MV-4-11 (cell line): ENCODE measurements at places on chromosomes 16 and 17.

- no peak for DNase-seq
These were observed 7.5 kb downstream of the CD300LG start for GRCh38 chr17:43854498-43854897.

- no peak for DNase-seq
These were observed 2.3 kb downstream of the NXPH3 start for GRCh38 chr17:49577963-49578362.

DNA sequence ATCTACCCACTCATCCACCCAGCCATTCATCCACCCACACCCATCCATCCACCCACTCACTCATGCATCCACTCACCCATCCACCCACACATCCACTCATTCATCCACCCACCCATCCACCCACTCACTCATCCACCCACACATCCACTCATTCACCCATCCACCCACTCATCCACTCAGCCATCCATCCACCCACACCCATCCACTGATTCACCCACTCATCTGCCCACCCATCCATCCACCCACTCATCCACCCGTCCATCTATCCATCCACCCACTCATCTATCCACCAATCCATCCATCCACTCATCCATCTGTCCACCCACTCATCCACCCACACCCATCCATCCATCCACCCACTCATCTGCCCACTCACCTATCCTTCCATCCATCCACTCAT is 17.3 kb downstream of the NATD1 start:
- no peak for DNase-seq

- DNase-seq = no peak
These were observed 86.9 kb upstream of the ZNF469 start for GRCh38 chr16:88295671-88296436.

DNA sequence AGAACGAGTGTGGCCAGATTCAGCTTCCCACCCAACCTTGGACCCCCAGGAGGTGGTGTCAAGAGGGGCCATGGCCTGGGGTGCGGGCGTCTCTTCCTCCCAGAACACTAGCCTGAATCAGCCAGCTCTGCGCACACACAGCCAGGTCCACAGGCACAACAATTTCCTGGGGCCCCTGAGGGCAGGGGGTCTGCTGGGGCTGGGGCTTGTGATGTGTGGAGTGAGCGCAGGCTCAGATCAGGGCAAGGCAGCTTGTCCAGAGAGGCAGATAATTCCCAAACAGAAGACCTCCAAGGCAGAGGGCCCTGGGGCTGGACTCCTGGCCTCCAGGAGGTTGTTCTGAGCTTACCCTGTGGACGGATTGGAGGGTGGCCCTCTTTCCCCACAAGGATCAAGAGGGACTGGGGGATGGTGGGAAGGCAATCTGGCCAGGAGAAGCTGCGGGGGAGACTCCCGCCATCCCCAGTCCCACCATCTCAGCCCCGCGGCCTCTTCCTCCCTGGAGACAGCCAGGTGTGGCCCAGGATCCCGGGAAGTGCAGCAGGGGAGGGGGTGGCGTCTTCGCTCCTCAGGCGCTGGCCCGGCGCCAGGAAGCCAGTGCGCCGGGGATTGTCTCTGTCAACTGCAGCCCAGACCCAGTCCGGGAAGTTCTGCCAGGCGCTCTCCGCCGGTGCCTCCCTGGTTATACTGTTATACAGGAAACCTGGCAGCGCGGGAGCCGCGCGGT is 52.0 kb upstream of the AMZ2 start:
- no peak for DNase-seq

GRCh38 chr16:68397710-68398201 is 50.6 kb downstream of the SMPD3 start:
- no peak for DNase-seq

DNA sequence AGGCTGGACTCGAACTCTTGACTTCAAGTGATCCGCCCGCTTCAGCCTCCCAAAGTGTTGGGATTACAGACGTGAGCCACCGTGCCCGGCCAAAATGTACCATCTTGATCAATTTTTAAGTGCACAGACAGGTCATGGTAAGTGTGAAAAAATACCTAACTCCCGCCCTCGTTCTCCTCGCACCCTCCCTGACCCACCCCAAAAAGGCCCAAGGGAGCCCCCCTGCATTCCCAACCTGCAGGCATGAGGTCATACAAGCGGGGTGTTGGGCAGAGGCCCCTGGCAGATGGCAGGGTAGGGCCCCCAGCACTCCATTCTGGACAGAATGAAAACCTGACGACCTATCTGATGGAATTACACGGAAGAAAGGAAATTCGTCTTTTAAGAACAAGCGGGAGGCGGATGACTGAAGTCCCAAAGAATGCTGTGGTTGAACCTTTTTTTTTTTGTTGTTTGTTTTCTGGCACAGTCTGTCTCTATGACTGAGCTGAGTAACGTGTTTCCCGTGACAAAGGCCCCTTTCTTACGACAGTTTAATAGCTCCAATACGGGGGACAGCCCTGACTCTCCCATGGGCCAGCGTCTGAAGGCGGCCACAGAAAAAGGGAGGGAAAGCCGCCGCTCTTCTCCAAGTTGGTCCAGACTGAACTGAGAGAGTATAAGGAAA is 376.4 kb downstream of the SLC39A11 start:
- no peak for DNase-seq

GRCh38 chr17:19706791-19707727 is 9.3 kb downstream of the SLC47A2 start:
- no peak for DNase-seq

DNA sequence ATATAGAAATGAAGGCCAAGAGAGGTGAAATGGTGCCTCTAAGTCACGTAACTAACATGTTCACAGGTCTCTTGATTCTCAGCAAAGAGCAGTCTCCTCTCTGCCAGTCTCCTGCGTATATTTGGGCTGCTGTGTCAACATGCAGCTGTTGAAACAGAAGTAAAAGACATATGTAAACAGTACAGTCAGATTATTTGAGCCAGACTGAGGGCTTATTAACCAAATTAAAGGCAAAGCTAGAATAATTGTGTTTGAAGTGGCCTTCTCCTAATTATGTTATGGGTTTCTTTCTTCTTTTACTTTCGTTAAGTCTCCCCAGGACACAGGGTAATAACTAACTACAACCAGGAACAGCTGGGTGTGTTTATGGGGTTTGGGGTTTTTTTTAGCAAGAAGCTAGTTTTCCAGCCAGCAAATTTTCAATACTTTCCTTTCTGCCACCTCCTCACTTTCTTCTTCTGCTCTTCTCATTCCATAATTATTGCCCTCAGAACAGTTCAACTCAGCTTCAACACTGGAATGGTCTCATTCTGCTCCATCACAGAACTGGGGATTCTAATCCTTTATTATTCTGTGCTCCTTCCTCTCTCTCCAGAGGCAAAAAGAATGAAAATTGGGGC is 18.4 kb downstream of the G6PC1 start:
- no peak for DNase-seq

DNA sequence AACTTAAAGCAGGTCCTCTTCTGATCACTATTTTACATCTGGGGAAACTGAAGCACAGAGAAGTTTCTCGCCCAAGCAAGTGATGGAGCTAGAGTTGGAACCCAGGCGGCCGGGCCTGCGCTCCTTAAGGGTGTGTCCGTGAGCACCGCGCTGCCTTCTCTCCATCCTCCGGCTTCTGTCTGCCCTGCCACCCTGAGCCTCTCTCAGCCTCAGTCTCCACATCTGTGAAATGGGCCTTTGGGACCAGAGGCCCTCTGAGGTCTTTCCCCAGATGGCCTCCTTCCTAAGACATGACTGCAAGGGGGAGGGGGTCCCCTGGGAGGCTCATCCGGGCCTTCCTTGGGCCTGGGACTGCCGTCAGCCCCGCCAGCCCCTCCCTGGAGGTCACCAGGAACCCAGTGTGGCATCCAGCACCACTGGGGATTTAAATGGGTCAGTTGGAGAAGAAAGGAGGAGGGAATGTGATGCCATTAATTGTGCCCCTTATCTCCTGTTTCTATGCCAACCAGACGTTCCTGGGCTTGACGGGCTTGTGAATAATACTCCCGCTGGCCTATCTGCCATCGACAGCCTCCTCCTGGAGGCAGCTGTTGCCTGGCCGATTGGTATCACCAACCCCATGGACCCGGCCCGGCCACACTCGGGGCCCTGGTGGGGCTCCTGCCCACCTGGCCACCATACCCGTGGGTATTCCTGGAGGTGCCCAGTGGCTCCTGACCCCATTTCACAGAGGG is 5.1 kb downstream of the ZFPM1 start:
- DNase-seq = no peak

DNA sequence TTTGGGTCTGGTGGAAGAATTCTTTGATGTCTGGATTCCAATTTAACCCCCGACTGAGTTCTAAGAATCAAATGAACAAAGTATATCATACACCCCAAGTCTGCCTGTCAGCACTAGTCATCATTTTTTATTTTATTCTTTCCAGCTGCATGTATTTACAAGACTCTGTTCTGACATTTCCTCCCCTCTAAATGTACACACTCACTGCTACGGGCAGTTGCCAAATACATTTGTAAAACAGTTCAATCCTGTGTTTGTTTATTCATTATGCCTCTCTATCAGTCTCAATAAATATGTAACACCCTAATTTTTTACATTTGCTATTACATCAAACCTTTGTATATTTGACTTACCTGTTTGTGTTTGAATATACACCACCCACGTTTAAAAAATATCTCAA is 422.3 kb upstream of the PSMD7 start:
- no peak for DNase-seq

DNA sequence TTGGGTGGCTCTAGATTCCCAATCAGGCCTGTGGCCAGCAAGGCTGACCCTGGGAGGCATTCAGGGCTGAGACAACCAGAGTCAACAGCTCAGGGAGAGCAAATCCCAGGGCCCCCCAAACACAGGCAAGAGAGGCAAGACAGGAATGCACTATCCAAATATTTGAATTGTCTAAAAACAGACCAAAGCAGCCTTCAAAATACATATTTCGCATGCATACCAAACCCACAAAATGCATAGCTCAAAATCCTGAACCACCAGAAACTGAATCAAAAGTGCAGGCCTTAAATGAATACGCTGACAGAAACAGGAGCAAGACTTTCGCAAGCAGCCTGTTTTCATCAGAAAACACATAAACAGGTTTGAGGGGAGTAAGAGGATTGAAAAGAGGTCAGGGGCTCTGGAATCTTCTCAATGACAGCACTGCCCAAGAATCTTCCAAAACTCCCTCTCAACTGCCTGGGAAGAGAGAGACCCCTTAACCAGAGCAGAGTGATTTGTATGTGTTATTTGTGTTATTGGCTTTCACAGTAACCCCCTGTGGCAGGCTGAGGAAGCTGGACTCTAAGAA is 213.6 kb upstream of the CDH5 start:
- DNase-seq = no peak

GRCh38 chr16:69917311-69917710 is 33.8 kb upstream of the CLEC18A start:
- no peak for DNase-seq

DNA sequence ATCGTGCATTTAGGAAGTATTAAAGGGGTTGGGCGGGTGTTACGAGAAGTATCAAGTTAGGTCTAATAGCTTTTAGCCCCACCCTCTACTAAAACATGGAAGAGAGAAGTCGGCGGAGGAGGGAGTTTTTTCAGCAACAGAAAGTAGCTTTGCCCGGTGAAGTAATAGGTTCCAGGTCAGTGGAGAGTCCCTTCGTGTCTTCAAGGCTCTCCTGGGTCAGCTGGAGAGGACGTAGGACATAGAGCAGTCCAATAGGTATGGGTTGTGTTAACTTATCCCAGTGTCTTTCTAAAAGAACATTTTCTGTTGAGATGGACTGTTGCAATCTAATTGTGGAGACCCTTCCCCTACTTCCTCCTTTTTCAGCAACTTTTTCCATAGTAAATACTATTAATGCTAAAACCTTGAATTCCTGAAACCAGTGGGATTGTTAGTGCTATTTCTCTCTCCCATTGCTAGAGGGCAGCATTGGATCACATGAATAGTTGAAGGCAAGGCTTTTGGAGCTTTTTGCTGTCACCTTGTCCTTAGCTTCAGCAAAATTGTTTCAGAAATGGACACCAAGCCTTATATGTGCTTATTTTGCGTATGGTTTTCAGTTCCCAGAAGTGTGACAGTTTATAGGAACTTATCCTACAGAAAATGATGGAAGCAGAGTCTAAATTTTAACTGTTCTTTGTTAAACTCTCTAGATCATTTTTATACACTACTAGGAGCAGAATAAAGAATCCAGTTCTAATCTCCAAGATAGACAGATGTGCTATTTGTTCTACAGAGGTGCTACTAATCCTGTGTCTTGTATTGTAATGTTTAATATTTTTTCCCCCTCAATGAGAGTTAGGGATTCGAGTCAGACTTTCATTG is 38.4 kb downstream of the UTP18 start:
- DNase-seq = peak; percentile 47

GRCh38 chr16:17951378-17951777 is 385.2 kb downstream of the NPIPA8 start:
- DNase-seq = no peak

GRCh38 chr16:27960619-27961295 is 102.8 kb downstream of the GSG1L start:
- no peak for DNase-seq

DNA sequence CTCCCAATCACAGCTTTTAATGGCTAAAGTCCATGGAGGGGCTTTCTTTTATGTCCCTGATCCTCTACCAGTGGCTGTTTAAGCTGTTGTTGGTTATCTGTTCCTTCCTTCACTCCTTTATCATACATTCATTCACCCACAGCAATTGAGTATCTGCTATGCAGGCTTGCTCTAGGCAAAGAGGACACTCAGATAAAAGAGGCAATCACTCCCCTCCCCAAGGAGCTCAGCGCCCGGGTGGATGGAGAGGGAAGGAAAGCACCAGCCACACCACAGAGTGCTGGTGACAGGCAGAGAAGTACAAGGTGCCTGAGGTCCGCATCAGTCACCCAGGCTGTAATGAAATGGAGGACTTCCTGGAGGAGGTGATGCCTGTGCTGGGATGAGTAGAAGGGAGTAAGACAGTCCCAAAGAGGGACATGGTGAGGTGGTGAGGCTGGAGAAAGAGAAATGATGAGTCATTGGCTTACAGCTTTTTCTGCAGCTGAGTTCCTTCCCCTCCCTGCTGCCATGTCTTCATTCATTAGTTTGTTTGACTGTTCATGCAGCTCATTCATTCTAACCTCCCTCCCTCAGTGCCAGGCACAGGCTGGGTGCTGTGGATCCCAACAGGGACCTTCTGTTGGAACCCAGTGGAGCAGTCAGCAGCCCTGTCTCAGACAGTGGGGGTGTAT is 12.8 kb upstream of the NGFR start:
- DNase-seq = peak; percentile 35

GRCh38 chr16:53457670-53458069 is 23.4 kb downstream of the RBL2 start:
- DNase-seq = no peak

- peak; percentile 35 for DNase-seq
These were observed 56.1 kb upstream of the MED9 start for GRCh38 chr17:17420561-17421269.

DNA sequence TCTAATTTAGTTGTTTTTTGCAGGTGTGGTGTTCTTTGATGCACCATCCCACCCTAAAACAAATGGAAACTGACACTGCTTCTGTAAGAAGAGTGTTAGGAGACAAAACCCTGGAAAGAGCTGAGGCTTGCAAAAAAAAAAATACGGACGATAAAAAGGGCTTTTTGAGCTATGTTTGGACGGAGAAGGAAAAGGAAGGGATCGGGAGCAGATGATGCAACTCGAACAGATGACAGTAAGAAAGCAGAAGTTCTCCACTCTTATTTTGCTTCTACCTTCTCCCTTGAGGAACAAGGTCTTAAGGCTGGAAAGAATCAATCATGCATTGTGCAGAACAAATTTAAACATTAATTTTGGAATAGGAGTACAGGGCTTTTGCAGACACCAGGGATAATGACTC is 136.7 kb downstream of the MAF start:
- peak; percentile 63 for DNase-seq
